ENCODE measurements at places on chromosomes 4 and X.
A peak's percentile ranks its signal among the peaks of the same experiment; 100 is the strongest.

GRCh38 chrX:30880058-30880457 is 9.0 kb downstream of the TAB3 start:
- DNase-seq = no peak

- DNase-seq = peak; percentile 41
These were observed 795 bp upstream of the SH3KBP1 start for GRCh38 chrX:19887911-19888879.

- DNase-seq = no peak
These were observed 72.7 kb upstream of the IL15 start for GRCh38 chr4:141563723-141564122.

DNA sequence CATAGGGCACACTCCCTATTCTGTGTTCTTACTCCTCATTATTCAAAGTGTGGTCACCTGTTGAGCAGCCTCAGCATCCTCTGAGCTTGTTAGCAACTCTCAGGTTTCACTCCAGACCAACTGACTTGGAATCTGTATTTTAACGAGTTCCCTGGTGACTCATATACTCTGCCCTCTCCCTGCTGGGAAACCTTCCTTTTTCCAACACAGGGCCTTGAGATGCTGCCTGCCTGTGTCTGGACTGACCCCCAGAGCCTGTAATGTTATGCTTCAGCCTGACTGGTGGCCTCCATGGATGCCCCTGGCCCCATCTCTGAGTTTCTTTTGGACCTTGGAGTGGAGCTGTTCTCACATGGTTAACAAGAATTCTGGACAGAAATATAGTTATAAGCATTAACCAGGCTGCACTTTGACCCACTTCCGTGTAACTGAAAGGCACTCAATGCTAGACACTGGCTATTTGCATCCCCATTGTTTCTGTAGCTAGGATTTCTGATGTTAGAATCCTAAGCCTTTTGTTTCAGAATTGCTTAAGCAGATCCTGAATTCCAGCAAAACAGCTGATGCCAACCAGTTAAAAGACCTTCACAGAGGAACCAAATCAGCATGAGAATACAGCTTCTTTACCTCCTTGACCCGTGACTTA is 262.6 kb downstream of the STIM2 start:
- no peak for DNase-seq

- DNase-seq = no peak
These were observed 233.7 kb upstream of the NDST3 start for GRCh38 chr4:117800636-117801035.

DNA sequence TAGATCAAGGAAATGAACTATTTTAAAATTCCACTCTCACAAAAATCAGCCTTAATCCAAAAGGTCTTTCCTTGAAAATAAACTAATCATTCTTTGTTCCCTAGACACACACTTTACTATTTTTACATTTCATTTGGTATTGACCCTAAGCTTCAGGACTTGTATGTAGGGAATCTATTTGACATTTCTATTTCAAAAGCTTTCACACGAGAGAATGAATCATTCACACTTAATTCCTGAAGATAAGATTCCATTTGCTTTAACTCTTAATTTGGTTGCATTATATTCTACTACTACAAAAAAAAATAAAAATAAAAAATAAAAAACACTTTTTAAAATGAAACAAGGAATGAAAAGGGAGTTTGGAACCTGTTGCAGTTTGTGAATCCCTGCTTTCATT is 43.7 kb downstream of the EDNRA start:
- DNase-seq = no peak
